HT-29 (cell line): ENCODE measurements at places on chromosomes 6 and 20.
A peak's percentile ranks its signal among the peaks of the same experiment; 100 is the strongest.

DNA sequence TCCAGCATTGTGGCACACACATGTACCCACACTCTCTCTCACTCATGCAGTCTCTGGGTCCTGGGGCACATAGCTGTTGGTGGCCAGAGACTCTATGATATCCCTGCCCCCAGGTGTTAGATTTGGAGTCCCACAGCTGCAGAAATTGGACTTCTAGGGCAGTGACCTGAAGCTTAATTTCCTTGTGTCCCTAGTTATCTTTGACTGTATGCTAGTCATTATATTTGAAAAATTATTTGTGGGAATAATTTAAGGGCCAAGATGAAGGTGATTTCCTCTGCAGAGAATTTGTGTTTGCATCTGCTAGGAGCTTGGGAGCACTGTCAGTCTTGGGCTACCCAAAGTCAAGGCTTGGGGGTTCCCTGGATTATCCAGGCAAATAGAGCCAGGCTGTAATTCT, 50.1 kb downstream of the ZBTB9 start:
- DNase-seq = no peak

- DNase-seq = no peak
Measured at GRCh38 chr20:24437196-24438082, 32.0 kb upstream of the SYNDIG1 start.

GRCh38 chr20:25579081-25579770, 6.1 kb downstream of the NINL start:
- DNase-seq = no peak

DNA sequence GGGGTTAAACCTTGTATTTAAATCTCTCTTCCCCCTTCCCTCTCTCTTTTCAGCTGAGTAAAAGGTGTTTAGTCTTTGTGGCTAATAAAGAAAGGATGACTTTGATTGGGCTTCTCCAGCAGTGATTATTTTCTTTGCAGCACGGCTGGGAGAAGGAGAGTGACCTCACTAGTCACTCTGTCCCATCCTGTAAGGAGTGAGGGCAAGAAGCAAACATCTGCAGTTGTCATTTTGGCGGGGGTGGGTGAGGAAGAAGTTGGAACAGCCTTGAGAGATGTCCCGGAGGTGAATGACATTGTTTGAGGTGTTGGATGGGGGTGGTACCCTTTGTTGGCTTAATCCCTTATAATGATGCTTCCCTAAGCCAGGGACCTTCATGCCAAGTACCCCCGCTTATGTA, 223.6 kb downstream of the EYA2 start:
- no peak for DNase-seq

DNA sequence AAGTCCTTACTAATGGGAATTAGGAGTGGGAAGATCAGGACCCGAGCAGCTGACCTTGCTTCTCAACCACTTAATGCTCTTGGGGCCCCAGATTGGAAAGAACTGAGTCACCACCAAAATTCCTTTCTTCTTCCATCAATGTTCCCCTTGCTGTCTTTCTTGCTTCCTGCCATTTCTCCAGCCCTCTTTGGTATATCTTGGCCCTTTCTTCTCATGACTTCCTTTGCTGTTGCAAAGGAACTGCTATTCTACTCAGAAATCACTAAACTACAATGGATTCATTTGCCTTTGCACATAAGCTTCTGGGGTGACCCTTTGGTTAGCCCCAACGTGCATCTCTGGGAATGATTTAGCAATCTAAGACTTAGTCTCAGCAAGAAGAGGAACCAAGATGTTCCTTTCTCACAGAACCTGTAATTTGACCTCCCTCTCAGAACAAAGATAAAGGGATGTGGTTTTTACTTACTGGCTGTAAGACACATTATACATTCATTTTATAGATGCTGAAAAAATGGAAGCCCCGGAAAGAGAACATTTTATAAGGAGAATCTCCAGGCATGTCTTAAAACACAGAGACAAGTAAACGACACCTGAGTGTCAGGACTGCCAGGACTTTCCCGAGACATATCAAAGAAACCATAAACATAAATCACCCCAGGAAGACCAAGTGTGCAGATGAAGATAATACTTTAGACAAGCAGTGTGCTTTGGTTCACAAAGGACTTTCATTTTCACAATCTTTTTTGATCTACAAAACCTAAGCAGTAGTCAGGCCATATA, 99.0 kb upstream of the TNFAIP3 start:
- no peak for DNase-seq

GRCh38 chr6:35804996-35805736, at the start of gene LHFPL5:
Gene LHFPL5, plus strand, starts transcription at chr6:35805352. Its CDS starts 319 bp downstream, at chr6:35805671.
- peak; percentile 18 for DNase-seq

GRCh38 chr6:16630026-16630643, 131.1 kb downstream of the ATXN1 start:
- DNase-seq = no peak

GRCh38 chr6:31462964-31463870, 34.7 kb upstream of the MICB start:
- DNase-seq = peak; percentile 87

DNA sequence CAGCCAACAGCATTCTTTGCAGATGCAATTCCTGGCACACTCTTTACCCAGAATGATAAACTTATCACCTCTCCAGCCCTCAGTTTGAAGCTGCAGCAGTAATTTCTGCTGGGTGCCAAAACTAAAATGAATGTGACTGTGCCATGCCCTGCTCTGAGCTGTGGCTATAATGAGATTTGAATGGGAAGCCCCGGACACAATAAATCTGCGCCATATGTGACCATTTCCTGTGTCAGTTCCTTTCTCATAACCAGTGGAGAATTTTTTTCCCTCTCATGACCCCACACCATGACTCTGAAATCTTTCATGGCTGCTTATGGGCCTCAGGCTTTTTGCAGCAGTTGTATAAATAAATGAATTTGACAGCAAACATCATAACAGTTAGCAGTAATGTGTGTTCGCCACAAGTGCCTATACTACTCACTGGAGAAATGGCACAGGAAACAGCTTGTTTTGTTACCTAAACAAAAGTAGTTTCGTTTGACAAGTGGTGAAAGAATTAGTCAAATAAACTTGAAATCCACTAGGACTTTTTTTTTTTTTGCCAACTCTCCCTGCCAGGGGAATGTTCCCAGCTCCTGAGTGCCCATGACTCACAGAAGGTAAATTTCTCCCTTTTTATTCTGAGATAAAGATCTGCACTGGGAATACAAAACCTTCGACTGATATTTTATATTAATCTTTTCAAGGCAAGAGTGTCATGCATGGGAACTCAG, 408.4 kb downstream of the PKHD1 start:
- DNase-seq = no peak

DNA sequence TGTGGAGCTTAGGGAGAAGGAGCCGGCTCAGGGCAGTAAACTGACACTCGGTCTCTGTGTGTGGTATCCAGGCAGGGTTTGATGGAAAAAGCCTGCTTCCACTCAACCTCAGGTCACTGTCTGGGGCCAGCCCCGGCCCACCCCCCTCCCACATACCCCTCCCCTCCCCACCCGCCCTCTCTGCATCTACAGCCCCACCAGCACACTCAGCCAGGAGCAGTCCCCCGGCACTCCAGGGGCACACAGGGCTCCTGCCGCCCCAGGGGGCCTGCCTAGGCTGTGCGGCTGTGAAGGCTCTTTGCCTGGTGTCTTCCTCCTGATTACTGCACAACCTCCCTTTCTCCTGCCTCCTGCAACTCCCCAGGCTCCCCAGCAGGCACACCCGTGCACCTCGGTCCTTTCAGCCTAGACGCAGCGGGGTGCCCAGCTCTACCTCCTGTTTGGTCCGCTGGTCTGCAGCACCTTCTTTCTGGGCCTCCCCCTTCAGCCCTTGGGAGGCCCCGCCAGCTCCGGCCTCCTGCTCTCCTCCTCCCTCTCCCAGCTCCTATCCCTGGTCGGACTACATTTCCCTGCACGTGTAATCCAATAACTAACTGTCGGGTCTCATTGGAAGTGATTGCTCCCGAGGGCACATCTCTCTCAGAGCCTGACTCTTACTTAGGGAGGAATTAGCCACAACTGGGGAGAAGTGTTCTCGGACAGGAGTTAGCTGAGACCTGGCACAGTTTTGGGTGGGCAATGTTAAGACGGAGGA, 1.3 kb upstream of the FOXF2 start:
- no peak for DNase-seq

- DNase-seq = no peak
Measured at GRCh38 chr6:117464700-117465099, 17.8 kb upstream of the DCBLD1 start.

GRCh38 chr20:63778857-63779256, 39.3 kb downstream of the SLC2A4RG start:
- DNase-seq = no peak

DNA sequence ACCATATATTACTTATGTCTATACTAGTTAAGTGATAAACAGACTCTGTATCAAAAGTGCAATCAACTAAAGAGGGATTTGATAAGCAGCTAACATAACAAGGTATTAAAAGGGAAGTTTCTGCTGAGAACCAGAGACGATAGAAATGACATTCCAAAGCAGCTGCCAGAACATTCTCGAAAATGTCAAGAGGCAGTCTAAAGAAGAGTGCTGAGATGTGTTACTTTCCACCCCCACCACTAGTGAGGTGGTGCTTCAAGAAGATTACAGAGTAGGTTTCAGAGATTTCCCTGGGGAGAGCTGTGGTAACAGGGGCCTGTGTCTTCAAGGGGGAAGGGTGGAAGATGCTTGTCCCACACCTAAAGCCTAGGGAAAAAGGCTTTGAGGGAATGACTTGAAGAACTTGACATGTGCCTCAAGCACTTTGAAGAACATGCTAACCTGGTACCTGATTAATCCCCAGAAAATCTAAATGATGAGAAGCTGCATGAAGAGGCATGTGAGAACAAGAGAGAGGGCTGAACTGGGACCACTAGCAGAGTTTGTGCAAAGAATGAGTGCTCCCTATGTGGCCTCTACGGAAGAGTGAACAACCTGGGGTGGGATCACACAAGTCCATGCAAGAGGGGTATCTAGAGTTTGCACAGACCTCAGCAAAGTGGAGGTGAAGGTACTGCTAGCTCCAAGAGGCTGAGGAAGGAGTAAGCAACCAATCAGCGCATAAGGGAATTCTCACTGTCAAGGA, 5.0 kb downstream of the FAM184A start:
- DNase-seq = no peak

- DNase-seq = no peak
Measured at GRCh38 chr6:161740486-161740885, 466.6 kb upstream of the AGPAT4 start.

DNA sequence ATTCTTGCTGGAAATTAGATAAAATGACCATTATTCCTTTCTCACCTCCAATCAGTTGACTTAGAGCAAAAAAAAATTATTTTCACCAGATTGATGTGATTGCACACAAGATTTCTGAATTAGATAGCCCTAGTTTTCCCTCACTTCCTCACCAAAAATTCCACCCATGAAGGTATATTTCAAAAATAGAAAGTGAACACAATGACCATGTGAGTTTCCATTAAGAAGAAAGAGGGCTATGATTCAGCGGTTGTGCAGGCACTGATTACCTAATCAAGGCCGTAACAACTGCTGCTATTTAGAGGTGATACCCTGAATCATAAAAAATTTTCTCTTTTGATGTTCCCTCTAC, 19.5 kb upstream of the RALGAPA2 start:
- DNase-seq = no peak

GRCh38 chr6:54419885-54420284, 111.6 kb downstream of the TINAG start:
- no peak for DNase-seq

DNA sequence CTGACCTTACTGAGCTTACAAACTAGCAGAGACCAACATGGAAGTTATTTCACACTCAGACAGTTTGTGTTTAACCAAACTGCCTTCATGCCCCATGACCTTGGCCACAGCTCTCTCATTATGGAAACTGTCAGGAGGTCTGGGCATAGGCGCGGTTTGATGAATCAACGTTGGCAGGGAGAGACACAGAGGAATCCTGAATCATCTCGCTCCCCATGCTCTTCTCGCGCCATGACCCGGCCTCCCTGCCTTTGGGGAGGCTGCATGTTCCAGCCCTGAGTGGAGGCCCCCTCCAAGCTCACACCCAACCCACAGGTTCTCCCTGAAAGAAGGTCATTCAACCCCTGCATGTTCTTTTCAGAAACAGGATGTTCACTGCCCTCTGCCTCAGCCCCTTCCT, 15.9 kb upstream of the GDAP1L1 start:
- no peak for DNase-seq

DNA sequence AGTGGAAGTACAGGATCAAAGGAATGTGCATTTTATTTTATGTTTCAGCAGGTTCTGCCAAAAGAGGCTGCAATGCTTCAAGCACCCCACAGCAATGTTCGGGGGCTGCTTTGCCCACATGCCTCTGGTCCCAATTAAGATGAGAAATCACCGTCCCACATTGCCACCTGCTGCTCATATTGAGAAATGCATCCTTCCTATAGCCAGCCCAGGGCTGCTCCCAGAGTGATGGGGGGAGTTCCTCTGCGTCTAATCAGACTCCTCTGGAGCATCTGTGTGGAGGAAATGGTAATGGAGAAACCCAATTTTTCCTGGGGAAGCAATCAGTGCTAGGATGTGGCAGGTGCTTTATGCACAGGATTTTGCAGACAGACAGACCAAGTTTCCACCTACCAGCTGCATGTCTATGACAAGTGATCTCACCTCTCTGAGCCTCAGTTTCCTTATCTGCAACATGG, 33.7 kb downstream of the PTGIS start:
- peak; percentile 95 for DNase-seq

DNA sequence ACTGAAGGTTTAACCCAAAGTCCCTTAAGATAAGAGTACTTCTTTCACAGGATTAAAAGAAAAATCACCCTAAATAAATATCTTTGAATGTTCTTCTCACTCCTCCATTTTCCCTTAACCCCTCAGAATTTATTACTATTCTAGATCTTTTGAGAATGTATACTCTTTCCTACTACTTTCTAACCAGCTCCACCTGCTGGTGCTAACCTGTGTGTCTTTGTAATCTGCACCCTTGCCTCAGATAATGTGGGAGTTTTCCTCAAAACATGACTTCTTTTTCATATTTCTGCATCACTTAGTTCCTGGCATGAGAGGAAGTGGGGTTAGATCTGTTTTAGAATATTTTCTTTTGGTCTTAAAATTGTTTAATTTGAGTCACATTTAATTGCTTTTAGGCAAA, 394.2 kb downstream of the BMP2 start:
- DNase-seq = peak; percentile 37

DNA sequence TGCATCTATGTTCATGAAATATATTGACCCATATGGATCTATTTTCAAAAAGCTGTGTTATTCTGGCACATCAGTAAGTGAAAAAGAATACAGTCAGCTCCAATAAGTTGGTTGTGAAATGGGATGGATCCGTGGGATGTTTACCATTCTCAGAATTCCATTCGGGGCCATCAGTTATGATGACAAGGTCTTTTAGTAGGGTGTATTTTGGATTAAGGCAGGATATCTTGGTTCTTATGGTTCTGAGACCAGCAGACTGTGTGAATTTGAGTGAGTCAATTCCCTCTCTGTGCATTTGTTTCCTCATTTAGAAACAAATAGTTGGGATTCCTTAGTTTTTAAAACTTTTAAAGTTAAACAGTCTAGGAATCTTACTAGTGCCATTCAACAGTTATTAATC, 287.4 kb downstream of the CD109 start:
- no peak for DNase-seq
